ENCODE measurements at places on chromosomes 3 and 15.

GRCh38 chr3:189586941-189587663, 44.1 kb upstream of the TP63 start:
- no peak for DNase-seq

GRCh38 chr3:132405609-132406299, 11.5 kb upstream of the DNAJC13 start:
- no peak for DNase-seq

- DNase-seq: peak; percentile 52
Measured at GRCh38 chr15:88624156-88624970, 3.2 kb downstream of the AEN start.

DNA sequence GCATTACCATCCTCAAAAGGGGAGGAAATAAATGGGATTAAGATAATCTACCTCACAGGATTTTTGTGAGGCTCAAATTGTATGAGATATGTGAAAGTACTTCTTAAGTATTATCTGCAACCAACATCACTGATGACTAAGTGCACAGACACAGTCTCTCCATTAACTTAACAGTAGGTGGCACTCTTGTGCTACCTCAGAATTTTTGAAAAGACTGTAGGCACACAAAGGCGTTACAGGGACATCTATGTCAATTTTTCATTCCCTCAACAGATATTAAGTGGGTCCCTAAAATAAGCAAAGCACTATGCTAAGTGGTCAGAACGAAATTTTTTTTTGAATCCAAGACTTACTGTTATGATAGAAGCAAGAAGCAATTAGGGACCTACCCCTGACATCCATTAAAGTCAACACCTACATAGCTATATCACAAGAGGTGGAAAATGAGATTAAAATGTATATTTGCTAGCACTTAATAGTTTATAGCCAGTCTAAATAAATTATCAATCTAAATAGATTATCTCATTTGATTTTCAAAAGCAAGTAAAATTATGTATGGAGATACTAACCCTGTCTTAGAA, 52.9 kb downstream of the RYK start:
- DNase-seq: no peak

GRCh38 chr3:182276512-182276911, 516.8 kb upstream of the ATP11B start:
- no peak for DNase-seq

GRCh38 chr3:128128251-128128650, 4.6 kb upstream of the RUVBL1 start:
- DNase-seq: no peak

DNA sequence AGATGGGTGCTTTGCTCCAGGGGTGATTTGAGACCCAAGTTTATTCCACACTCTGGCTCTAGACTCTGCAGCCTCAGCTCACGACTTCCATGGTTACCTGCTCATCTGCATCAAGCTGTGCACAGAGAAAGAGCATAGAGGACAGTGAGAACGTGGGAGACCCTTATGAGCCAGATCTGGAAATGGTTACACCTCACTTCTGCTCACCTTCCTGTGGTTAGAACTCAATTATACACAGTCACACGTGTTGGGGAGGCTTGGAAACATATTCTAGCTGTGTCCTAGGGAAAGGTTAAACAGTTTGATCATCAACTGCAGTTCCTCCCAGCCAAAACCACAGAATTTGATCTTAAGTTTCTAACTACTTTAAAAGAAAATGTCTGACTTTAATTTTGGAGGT, 1.8 kb downstream of the FETUB start:
- no peak for DNase-seq

DNA sequence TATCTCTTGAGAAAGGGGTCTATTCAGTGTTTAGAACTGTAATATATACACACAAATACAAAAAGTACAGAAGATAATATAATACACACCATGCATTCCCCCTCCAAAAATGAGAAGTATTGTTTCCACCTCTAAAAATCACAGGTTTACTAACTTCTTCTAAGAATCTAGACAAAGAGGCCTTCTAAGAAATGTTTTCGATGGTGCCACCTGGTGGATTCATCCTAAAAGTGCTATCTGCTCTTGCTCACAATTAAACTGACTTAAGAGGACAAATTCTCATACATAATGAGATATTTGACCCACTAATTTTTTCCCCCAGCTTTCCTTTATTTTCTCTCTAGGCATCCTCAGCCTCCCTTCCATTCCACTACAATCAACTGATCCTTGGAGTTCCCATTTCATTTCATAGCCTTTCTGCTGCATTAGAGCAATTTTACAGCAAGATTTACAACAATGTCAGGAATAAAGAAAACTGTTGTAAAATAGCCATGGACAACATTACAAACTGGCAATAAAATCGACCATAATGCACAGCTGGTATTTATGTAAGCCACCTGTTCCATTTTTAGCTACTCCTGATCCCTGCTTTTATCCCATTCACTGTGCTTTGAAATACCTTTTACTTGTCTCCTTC, 124.6 kb downstream of the ARRDC4 start:
- peak; percentile 43 for DNase-seq

- DNase-seq: no peak
Measured at GRCh38 chr3:192825657-192826200, 91.9 kb downstream of the MB21D2 start.

DNA sequence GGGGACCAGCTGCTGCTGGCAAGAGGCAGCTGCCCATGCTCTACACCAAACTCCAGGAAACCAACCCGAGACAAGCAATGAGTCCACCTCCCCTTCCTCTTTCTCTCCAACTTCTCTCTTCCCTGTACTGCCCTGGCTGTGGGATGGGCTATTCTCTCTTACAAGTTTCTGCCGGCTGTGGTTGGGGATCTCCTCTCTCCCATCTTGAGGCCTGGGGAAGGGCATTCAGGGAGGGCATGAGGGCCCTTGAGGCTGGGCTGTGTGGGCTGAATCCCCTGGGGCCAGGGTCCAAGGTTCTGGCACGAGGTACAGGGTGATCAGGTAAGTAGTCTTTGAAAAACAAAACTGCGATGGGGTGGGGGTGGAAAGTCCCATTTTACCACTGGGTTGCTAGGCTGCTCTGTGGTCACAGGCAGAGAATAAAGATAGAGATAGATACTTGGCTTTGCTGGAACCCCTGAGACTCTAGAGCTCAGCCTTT, 32.3 kb upstream of the CTSH start:
- no peak for DNase-seq

DNA sequence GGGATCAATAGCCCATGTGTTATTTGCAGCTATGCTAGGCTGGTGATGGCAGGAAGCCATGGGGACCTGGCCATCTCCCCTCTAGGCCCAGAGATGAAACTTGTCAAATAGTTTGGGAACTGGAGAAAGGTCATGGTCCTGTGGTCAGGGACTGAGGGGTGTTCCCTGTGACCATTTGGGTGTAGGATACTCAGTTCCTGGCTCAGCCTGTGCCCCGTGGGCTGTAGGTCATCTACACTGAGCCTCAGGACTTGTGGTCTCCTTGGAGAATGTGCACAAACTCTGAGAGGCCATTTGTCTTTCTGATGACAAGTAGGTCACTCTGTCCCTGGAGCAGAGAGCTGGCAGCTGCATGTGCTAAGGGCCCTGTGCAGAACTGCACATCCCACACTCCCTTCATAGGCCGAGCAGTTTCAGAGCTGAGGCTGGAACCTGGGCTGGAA, 17.5 kb downstream of the GASK1A start:
- no peak for DNase-seq

GRCh38 chr15:83471307-83471866, 24.2 kb downstream of the SH3GL3 start:
- DNase-seq: no peak

DNA sequence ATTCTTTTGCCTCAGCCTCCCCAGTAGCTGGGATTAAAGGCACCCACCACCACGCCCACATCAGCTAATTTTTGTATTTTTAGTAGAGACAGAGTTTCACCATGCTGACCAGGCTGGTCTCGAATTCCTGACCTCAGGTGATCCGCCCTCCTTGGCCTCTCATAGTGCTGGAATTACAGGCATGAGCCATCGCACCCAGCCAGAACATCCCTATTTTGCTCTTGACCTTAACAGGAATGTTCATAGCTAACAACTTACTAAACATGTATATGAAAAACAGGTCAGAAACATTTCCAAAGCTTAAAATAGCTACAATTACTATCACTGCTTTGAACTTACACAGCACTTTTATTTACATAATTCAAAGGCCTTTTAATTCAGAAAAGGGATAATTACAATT, 33.7 kb downstream of the UQCC5 start:
- no peak for DNase-seq

DNA sequence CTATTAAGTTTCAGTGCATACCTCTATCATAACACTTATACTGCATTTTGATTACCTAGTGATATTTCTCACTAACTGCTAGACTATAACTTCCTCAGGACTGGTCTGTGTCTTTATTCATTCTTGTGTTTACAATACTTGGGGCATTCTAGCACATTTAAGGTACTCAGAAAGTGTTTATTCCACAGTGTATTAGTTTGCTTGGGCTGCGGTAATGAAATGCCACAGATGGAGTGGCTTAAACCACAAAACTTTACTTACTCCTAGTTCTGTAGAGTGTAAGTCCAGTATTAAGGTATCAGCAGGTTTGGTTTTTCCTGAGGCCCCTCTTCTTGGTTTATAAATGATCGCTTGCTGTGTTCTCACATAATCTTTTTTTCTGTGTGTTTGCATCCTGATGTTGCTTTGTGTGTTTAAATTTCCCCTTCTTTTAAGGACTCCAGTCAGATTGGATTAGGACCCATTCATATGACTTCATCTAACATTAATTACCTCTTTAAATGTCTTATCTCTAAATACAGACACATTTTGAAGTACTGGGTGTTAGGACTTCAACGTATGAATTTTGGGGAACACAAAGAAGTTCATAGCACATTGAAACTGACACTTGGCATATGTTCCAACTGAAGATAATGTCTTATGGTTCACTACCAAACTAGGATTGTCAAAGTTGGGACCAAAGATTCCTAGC, 23.9 kb downstream of the RNF111 start:
- no peak for DNase-seq

Data from CD4-positive, alpha-beta T cell treated with Interleukin-17A for 4 hours (primary cell).